Activated CD4-positive, CD25-positive, alpha-beta regulatory T cell (primary cell): ENCODE measurements at places on chromosomes 12 and 14.

DNA sequence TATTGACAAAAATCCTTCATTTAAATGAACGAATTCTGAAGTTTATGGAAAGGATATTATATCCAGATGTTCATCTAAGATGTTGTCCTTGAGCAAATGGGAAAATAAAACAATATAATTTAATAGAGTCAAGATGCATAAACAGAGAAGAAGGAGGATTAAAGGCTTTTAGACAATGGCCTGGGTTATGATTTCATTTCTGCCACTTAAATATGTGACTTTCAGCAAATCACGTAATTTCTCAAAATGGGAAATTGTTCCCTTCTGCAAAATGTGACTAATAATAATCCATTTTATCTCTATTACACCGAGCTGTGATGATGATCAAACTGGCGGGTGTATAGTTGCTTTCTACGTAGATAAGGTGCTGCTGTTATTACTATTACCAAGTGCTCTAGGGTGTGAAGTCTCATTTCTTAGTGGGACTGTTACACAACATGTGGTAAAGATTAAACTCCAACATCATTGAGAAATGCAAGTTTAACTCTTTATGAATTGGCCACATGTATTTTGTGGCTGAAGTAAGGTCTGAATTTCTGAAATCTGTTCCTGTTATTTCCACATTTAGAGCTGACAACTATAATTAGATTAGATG lies 157.0 kb downstream of the MYRFL start:
- DNase-seq: no peak

DNA sequence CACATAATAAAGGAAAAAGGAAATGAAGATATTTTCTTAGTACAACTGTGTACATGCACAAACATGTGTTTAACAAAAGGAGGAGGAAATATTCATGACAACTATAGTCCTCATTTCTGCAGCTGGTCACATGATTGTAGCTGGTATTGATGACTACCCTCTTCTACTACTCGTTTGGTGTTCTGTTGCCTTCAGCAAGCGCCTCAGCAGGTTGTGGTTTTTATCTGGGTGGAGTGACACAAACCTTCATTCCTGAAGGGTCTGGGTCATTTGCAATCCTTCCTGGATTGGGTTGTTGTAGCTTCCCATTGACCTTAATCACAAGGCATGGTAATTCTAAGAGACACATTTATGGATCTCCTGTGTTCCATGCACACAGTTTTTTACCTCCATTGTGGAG lies 1009.9 kb upstream of the USP15 start:
- DNase-seq: no peak

GRCh38 chr14:54207476-54208462 lies 189.0 kb upstream of the CDKN3 start:
- DNase-seq: no peak

- DNase-seq: no peak
Observed at GRCh38 chr14:33567023-33567728, 383.7 kb downstream of the EGLN3 start.

DNA sequence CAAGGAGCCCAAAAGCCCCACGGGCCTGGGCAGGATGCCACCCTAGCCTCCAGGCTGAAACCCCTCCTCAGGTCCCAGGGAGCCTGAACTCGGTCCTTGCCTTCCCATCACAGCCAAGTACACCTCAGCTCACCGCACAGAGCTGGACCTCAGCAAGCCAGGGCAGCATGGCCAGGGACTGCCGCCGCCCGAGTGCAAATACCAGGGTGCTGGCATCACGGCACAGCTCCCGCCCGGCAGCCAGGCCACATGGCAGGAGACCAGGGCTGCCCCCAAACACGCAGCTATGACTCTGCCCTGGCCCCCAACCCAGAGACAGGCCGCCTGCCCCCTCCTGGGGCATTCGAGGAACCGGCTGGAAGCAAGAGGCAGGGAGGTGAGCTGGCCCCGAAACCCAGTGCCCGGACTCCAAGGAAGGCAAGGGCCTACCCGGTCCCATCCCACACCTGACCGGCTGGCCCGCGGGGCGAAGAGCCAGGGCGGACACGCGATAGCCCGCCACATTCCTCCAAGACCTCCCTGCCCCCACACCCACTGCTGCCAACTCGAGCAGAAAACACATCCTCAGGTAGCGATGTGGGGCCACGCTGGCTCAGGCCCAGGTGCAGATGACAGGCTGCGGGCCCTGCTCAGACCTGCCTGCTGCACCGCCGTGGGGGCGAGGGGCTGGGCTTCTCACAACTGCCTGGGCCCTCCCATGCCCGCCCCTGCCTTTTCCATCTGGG lies 2.7 kb downstream of the JAG2 start:
- DNase-seq: no peak
